ENCODE measurements at places on chromosomes 13 and 19.

GRCh38 chr13:87128036-87128435 lies 543.1 kb upstream of the SLITRK5 start:
- DNase-seq, result no peak

GRCh38 chr19:45443462-45444317 lies 20.0 kb upstream of the ERCC1 start:
- peak; percentile 93 for DNase-seq

- no peak for DNase-seq
Observed at GRCh38 chr19:49489601-49490167, 2.3 kb downstream of the RPL13A start.

GRCh38 chr19:9039728-9040127 lies 29.5 kb upstream of the MUC16 start:
- no peak for DNase-seq

DNA sequence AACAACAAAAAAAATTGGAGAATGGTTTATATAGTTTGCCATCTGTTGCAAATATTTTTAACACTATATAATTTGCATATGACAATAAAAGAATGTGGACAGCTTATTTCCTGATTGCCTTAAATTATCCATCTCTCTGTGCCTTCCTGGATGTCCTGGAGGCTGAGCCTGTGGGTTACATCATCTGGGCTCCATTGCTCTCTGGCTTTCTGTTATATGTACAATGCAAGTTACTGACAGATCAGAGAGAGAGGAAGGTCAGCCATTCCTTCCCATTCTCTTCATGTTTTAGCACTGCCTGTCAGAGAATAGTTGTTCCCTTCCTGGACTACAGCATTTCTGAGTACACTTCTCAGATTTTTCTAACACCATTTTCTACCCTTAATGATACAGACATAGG lies 758.3 kb upstream of the PCDH20 start:
- no peak for DNase-seq

DNA sequence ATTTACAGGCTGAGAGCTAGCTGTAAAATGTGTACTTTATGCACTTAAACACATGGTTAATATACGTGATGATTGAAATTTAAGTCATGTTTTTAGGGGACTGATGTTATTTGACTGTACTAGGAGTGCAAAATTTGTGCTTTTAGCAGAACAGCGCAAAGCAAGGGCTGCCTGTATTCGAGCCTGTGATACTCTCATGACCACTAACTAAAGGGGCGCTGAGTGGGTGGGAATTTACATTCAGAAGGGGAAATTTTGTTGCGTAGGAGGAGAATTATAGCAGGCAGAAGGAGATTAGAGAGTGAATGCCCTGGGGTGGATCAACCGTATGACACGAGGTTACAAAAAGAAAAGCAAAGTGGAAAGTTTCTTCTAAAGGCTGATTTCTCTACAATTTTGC lies 271.8 kb upstream of the HTR2A start:
- DNase-seq, result no peak

DNA sequence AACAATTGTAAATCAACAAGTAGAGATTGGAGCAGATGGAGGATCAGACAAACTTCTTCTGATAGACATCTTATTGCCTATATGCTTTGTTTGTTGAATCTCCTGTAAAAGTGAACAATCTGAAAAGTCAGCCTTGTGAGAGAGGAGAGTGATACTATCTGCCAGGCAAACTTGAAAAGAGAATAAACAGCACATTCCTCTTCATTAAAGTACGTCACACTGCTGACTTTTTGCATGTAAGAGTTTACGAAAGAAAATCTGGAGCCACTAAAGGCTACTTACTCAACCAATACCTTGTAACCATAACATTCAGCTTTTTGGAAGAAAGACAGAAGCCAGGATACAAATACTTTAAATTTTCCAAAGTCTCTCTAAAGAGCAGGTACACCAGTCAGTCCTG lies 42.5 kb downstream of the EDNRB start:
- no peak for DNase-seq

DNA sequence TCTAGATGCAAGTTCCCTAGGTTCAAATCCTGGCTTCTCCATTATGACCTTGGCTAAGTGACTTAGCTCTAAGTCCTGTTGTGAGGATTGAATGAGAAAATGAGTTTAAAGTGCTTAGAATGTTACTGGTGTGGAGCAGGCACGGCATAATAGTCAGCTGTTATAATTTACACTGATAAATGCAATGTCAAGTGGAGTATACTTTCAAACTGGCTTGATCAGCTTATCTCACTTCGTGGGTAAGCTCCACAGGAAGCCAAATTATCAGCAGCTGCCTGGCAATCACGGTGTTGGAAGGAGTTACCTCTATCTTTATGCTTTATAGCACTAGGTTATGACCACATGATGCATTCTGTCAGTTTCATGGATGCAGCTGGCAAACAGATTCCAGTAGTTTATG lies 272.8 kb downstream of the OLFM4 start:
- DNase-seq, result no peak

DNA sequence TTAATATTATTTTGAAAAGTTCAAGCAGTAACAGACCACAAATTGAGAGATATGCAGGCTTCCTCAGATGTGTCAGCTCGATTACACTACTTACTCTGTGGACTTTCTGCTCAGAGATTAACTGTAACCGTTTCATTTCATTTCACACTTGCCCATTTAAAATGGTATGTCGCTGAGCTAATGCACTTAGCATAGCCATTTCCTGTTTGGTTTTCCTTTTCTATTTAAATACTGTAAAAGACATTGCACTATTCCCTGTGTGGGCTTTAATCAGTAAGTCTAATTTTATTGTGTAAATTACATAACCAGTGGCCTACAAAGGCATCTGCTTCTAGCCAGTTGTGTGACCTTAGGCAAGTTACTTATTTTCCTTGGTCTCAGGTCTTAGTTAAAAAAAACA lies 237.6 kb downstream of the LACC1 start:
- DNase-seq, result no peak

DNA sequence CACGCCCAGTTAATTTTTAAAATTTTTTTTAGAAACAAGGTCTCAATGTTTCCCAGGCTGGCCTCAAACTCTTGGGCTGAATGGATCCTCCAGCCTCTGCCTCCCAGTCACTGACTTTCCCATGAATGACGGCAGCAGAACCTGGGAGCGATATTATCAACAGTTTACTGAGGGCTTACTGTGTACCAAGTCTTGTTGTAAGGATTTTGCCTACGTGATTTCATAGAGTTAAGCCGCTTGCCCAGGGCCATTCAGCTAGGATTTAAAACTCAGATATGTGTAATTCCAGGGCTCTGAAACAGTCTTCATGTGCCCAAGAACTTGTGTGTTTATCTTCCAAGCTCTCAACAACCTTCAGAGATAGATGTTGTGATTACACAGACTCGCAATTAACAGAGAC lies 6.0 kb upstream of the KXD1 start:
- no peak for DNase-seq

- DNase-seq, result no peak
Observed at GRCh38 chr19:42066075-42066754, 3.8 kb downstream of the GRIK5 start.

- no peak for DNase-seq
Observed at GRCh38 chr19:55473225-55474012, 3.0 kb upstream of the ZNF628 start.

DNA sequence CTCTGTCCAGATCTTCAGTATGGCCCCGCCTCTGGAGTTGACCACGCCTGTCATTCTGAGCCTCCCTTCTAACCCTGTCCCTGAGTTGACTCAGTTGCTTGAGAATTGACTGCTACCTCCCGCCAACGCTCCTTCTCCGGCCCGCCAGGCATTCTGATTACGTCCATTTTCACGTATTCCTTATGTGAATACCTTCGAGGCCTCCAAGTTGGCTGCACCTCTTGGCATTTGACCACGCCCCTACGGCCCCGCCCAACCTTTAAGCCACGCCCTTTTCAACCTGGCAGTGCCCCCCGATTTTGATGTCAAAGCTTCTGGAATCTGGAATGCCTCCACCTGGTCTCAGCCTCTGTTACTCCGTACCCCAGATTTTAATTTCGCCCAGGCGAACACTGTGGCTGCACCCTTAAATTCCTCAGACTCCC lies 1.7 kb upstream of the EML2 start:
- no peak for DNase-seq

GRCh38 chr13:32783067-32783466 lies 196.8 kb downstream of the PDS5B start:
- no peak for DNase-seq

DNA sequence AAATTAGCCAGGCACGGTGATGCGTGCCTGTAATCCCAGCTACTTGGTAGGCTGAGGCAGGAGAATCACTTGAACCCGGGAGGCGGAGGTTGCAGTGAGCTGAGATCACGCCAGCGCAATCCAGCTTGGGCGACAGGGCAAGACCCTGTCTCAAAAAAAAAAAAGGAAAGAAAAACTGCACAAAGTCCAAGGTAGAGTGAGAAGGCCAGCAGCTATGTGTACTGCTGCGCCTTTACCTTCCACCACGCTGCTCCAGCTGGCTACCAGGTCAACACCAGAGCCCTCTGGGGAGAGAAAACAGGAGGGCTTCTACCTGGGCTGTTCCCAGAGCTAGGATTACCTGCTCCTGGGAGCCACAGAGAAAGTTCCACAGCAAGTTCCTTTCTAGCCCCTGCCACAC lies 3.2 kb downstream of the ELL start:
- no peak for DNase-seq

GRCh38 chr19:35171730-35172129 lies 17.2 kb downstream of the FXYD5 start:
- no peak for DNase-seq

DNA sequence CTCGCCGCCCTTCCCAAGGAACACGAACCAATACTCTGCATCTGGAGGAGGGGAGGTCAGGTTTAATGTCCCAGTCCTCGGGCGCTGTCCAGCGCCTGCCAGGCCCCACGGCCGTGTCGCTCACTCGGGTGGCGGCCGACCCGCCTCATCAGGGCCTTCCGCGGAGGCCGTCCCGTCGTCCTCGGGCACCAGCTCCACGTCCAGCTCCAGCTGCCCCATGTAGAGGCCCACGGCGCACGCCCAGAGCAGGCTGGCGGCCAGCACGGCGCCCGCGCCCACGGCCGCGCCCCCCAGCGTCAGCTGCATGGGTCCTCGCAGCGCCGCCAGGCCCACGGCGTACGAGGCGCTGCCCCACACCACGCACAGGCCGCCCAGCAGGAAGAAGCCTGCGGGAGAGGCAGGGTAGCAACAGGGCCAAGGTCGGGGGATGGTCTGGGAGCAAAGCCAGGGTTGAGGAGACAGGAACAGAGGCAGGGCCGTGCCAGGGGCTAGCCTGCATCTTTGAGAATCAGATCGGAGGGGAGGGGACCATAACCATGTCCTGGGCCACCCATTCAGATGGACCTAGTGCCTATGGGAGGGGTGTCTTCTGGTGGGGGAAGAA lies 2.5 kb downstream of the TMEM160 start:
- DNase-seq, result no peak

DNA sequence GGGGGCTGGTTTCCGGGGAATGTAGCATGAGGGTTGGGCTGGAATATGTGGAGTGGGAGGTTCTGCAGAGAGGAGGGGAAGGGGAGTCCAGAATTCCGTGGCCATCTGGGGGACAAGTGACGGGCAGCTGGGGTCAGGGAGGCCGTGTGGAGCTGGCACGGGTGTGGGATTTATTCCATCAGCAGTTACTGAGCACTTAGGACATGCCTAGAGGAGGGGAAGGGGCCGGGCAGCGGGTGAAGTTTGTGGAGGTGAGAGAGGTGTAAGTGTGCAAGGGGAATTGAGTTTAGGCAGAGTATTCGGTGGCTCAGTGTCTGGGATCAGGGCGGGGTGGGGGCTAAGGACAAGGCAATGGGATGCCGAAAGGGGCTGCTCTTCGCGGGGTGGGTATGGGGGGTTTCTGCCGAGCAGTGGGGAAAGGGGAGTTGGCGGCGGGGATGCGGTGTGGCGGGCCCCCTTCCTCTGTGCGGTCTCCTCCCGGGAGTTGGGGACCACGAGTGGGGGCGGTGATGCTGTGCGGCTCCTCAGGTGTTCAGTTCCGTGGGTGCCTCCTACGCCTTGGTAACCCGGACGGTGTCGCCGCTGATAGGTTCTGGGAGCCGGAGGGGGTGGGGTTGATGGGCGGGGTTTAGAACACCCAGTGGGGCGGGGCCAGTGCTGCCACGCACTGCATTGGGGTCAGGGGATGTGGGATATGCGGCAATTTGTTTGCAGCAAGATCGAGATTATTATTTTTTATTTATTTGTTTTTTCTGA lies 5.4 kb downstream of the CCDC61 start:
- DNase-seq, result no peak

DNA sequence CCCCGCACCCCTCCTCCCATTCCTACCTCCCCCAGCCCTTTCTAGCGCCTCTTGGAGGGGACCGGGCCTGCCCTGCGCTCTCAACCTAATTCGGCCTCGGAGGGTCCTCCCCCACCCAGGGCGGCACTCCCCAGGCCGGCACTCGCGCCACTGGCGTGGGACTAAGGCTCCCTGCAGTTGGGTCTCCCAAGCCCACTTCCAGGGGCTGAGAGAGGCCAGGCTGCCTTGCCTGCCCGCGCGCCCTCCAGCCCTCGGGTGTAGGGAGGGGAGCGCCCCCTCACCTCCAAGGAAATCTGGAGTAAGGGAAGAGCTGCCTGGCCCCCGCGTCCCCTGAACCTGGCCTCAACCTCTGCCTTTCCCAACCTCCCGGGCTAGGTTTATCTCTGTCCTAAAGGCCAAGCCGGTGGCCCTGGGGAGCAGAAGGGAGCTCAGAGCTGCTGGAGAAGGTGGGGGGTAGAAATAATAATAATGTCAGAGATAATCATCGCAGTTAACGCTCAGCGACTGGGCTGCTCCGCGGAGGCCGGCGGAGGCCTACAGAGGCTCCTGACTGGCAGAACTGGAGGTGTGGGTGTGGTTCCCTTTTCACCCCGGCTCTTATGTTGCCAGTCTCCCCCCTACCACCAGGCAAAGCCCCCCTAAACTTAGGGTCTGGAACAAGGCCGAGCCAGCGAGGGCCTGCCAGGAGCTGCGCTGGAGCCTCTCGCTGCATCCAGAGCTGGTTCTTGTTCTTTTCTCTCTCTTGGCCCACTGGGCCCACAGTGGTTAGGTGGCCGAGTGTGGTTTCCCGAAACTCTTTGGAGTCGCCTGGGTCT lies 9.6 kb downstream of the ZIC2 start:
- DNase-seq, result no peak

DNA sequence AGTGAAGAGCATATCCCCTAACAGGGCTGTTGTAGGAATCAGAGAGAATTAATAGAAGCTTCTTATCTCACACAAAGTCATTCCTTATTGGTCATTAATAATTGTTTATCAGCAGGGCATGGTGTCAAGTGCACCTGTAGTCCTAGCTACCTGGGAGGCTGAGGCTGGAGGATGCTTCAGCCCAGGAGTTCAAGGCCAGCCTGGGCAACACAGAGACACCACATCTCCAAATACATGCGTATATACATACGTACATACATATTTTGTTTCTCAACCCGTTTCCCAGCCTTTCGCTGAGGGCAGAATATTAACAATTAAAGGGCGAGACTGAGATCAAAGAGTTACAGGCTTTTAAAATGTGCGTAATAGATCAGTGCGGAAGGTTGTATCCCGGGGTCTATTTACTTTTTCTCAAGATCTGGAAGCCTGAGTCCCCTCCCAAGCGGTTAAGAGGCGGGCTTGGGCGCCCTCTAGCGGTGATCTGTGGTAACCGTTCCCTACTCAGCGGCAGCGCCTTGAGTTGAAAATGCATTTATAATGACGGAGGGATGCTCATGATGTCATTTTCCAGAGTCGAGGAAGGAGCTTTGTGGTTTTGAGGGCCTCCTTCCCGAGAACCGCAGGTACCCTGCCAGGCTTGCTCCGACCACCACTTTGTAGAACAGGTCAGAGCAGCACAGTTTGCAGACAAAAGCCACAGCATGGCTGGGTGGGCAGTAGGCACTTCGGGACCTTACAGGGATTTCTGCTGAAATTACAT lies 169.6 kb upstream of the GPR12 start:
- DNase-seq, result peak; percentile 81

Measured in femur (tissue), 1 donor.